ENCODE measurements at places on chromosomes 16 and 17.

- DNase-seq: no peak
These were observed 67.4 kb upstream of the CLEC18A start for GRCh38 chr16:69883744-69884143.

- DNase-seq: no peak
These were observed 23.9 kb upstream of the FASN start for GRCh38 chr17:82121660-82122629.

- DNase-seq: no peak
These were observed 15.6 kb downstream of the ATP6V0A1 start for GRCh38 chr17:42474276-42474675.

DNA sequence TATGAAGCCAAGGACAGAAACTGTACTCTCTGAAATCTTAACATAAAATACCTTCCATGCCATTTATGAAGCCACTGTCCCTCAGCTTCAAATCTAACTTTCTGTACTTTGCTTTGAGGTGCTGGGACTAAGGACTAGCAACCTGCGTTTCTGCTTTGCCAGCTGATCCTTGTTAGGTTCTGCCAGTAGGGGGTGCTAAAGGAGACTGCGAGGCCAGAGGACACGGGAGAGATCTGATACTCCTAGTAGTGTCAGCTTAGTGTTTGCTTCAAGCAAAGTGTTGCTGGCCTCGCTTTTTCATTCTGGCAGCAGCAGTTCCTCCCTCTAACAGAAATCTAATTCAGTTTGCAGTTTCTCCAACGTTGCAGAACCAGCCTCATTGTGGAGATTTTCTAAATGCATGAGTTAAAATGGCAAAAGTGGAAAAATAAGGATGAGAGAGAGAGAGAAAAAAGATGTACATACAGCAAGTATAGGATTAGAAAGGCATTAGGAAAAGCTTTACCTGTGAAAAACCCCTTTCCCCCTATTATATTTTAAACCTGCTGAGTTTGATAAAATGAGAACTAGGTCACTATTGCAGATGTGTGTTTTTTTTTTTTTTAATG, 297.5 kb downstream of the CA10 start:
- peak; percentile 15 for DNase-seq

- no peak for DNase-seq
These were observed 59.7 kb downstream of the RNF112 start for GRCh38 chr17:19470530-19471261.

DNA sequence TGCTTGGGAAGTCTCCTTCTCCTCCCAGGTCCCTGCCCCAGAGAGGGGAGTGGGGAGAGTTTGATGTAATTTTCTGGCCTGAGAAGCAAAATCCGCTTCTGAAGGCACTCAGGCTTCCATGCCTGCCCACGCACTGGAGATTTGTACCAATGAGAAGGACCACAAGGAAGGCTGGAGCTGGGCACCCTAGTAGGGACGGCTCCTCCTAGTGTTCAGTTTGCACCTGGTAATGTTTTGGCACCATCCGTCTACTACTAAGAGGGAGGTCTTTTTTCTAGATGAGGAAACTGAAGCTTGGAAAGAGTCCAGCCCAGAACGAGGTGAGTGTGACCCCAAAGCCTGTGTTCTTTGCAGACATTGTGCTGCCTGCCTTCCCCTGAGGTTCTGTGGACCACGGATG, 83.6 kb upstream of the NLRP1 start:
- DNase-seq: no peak

- no peak for DNase-seq
These were observed 1.4 kb upstream of the CD2BP2 start for GRCh38 chr16:30356401-30357084.
